ENCODE measurements at places on chromosomes 2 and 18. TPM values are rescaled to one million over a fixed set of nuclear protein-coding genes. Genes with fewer than 3 reads are reported as not detected.

The CRACDL gene
- 5.8 TPM for total RNA-seq

The LRRC30 gene
- not detected for total RNA-seq

The PLB1 gene
- 11.0 TPM for total RNA-seq

The CCDC85A gene
- total RNA-seq = 2.6 TPM

The RGPD4 gene
- total RNA-seq = not detected

- no peak for ATAC-seq
Measured at GRCh38 chr2:85830645-85831044, 58.1 kb downstream of the ST3GAL5 start.

GRCh38 chr2:201847481-201847880 is 41.1 kb downstream of the CDK15 start:
- no peak for ATAC-seq

GRCh38 chr2:169928463-169928864 is 101.2 kb downstream of the UBR3 start:
- ATAC-seq = no peak

- no peak for ATAC-seq
Measured at GRCh38 chr2:132979339-132980093, 309.5 kb upstream of the LYPD1 start.

DNA sequence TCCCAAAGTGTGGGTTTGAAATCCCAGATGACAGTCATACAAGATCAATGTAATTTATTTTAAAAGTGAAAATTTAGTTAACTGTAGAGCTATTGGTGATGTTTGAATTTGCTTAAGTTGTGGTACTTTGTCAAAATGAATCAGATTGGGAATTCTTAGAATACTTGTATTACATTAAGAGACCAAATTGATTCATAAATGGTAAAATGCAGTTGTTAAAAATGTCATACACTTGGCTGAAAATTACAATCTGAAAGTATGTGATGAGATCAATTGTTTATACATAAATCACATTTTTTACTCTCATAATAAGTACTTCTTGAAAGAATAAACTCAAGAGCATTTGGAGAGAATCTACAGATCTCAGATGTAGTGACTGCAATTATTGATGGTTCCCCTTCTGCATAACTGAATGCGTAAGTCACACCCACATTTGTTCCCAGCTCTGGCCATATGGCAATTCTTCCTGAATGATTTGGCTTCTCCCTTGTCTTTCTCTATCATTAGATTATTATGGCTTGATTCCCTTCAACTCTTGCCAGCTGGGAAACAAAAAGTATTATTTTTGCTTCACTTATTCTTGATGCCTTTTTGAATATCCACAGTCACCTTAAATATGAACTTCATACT is 558.5 kb downstream of the CPS1 start:
- ATAC-seq = no peak

- no peak for ATAC-seq
Measured at GRCh38 chr2:212677466-212677865, 138.9 kb upstream of the ERBB4 start.

GRCh38 chr2:73906847-73907505 is 14.2 kb downstream of the ACTG2 start:
- ATAC-seq = no peak

DNA sequence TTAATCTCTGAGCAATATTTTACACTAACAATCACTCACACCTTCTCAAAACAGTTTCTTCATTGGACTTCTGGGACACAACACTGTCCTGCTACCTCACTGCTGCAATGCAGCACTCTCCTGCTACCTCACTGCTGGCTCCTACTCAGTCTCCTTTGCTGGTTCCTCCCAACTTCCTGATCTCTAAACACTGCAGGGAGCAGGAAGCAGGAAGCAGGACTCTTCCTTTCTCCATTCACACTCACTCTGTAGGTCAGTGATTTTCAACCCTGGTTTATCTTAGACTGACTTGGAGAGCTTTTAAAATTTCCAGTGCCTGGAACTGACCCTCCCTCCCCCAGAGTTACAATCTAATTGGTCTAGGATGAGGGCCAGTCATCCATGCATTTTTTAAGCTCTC is 243.4 kb upstream of the RBBP8 start:
- ATAC-seq = no peak

GRCh38 chr18:2515171-2515787 is 56.0 kb downstream of the METTL4 start:
- no peak for ATAC-seq

GRCh38 chr2:43071599-43072550 is 154.5 kb downstream of the ZFP36L2 start:
- ATAC-seq = peak; percentile 22

- no peak for ATAC-seq
Measured at GRCh38 chr2:30272761-30273573, 41.6 kb downstream of the LBH start.

DNA sequence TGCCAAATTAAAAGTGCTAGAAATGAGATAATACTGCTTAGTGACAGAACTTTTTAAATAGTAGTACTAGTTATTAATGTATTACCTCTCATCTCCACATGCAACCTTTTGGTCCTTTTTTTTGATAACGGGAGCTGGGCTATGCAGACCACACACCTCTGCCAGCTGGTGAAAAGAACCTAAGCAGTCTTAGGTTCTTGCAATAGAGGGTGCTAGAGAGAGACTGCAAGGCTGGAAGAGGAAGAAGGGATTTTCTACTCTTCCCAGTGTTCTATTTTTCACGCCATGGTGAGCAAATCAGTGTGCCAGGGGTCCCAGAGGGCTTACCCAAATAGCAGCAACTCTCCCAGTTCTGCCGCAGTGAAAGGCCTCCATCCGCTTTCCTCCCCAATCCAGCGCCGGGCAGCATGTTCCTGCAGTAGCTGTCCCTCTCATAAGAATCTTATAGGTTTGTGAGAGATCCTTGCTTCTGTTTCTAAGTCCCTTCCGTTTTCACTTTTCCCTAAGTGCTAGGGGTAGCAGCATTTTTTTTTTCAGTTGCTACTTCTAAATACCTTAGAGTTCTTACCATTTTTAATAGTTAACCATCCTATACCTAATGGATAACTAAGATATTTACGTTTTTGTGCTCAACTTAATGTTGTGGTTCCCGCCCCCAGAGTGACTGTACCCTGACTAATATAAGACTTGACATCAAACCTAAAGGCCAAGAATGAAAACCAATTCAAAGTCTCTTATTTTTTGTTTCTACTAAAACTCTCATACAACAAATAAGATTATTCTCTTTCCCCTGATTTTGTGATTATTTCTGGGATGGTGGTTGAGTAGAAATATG is 69.4 kb upstream of the UBE2E3 start:
- ATAC-seq = no peak

GRCh38 chr18:28168725-28169124 is 8.2 kb downstream of the CDH2 start:
- ATAC-seq = no peak

GRCh38 chr2:181790716-181791649 is 100.5 kb upstream of the ITPRID2 start:
- ATAC-seq = no peak
